SK-MEL-5 (cell line): ENCODE measurements at places on chromosomes 6 and 20. TPM values are rescaled to one million over a fixed set of nuclear protein-coding genes. Genes with fewer than 3 reads are reported as not detected.

DNA sequence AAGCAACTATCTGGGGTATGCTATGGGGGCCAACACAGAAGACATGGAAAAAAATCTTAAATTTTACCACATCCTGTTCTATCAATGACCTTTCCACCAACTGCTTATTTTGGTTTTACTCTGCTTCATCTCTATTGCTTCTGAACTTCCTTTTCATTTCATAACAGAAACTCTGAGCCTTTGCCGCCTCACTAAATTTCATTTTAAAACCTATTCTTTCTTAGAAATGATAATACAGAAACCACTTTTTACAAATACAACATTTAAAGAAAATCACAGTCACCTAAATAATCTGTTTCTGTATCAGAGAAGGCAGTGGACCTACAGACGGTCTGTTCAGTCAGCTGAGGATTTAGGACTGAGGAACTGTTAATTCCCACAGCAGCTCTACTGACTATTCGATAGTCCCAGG lies 117.5 kb downstream of the KCNQ5 start:
- DNase-seq, result no peak

DNA sequence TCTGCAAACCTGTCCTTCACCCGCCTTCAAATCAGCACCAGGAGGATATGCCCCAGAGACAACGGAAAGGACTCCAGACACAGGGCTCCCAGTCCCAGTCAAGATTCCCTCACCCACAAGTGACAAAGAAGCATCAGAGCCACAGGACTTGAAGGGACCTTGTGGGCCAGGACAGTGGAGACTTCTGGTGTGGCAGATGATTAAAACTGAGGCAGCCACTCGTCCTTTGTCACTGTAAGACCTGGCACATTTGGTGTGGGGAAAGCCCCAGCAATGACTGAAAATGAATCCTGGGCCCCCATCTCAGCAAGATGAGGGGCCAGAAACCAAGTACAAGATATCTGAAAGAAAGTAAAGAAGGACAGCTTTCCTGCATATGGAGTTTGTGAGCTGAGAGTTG lies 15.6 kb upstream of the GMPR start:
- no peak for DNase-seq

SIRPD gene
- total RNA-seq, result not detected in 2 replicates

DNA sequence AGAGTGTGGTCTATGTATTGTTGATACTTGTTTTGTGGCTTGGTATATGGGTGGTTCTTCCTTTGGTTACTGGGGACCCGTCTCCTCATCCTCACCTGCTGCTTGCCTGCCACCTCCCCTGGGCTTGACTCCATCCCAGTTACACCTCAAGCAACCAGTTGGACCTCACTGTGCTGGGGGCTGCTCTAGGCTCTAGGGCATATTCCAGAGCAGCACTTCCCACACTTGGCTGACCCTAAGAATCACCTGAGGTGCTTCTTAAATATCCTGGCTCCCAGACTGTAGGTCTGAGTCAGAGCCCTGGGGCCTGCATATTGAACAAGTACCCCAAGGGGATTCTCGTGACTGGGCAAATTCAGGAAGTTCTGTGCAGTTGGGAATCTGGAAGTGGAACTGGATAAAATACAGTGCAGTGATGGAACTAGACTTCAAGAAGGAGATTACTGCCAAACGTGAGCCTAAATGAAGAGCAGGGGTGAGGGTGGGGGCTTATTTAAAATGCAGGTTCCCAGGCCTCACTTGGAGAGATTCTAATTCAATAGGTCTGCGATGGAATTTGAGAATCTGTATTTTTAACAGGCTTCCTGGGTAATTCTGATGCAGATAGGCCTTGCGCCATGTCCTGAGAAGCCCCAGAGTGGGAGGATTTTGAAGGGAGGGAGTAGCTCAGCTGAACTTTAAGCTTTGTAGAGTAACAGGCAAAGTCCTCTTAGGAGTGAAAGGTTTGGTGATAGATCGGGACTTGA lies 7.6 kb downstream of the SPATS1 start:
- DNase-seq, result peak; percentile 37

TSBP1 gene
- total RNA-seq, result not detected in 2 replicates

DNA sequence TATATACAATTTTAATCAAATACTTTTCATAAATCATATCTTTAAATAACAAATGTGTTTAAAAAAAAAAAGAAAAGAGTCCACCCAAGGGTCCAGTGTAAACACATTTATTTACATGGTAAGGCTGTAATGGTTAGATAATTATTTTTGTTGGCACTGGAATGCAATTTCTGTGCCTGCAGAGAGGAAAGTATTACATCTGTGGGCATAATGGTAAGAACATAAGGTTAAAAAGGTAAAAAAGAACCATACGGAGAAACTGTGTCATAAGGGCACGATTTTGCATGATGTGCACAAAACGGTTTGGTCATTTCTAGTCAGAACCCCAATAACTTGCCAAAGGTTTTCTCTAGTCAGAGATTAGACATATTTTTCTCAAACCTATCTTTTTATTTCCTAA lies 54.3 kb downstream of the RWDD2A start:
- no peak for DNase-seq

GRCh38 chr6:40543776-40544175 lies 43.4 kb downstream of the LRFN2 start:
- DNase-seq, result no peak

DNA sequence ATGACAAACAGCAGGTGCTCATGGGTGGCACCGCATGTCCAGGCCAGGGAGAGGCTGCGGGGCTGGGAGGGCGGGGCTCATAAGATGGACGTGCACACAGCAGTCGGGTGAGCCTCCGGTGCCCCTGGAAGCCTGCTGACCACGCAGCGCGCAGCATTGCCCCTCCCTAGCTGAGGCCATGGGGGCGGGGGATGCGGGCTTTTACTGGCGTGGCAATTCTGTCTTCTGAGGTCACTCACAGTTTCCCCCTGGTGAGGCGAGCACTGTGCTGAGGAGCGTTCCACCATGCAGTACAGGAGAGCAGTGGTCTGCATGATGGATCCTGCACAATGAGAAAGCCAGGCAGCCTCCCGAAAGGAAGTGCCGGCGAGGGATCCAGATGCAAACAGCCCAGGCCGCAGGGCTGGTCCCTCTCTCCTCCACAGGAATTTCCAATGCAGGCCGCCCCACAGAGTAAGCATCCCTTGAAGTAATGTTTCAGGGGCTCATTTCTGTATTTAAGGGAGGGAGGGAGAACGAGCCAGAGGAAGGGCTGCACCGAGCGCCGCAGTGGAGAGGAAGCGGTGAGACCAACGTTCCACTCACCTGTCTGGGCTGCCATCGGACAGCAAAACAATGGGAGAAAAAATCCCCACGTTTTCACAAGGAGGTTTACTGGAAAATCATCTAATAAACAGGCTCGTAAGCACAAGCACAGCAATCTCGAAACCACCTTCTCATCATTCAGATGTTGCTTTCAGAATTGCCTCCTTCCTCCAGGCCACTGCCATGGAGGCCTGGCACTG lies 56.0 kb downstream of the IRF4 start:
- DNase-seq, result no peak

GRCh38 chr6:16409531-16410441 lies 171.4 kb downstream of the GMPR start:
- DNase-seq, result peak; percentile 87

DNA sequence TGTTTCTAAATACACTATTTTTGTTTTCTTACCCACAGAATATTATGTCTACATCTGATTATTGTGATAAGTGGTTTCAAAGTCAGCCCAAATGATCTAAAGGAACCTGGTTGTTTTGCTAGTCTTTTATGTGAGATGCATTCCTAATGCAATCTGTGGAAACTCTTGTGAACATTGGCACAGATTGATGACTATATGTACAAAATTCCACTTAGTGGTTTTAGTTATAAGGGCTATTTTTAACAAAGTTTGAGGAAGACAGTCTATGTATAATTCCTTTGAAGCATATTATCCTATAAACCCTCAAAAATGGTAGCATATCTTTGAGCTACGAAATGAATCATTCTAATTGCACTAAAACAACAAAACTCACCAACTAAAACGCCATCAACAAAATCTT lies 140.9 kb downstream of the GRIK2 start:
- no peak for DNase-seq

DNA sequence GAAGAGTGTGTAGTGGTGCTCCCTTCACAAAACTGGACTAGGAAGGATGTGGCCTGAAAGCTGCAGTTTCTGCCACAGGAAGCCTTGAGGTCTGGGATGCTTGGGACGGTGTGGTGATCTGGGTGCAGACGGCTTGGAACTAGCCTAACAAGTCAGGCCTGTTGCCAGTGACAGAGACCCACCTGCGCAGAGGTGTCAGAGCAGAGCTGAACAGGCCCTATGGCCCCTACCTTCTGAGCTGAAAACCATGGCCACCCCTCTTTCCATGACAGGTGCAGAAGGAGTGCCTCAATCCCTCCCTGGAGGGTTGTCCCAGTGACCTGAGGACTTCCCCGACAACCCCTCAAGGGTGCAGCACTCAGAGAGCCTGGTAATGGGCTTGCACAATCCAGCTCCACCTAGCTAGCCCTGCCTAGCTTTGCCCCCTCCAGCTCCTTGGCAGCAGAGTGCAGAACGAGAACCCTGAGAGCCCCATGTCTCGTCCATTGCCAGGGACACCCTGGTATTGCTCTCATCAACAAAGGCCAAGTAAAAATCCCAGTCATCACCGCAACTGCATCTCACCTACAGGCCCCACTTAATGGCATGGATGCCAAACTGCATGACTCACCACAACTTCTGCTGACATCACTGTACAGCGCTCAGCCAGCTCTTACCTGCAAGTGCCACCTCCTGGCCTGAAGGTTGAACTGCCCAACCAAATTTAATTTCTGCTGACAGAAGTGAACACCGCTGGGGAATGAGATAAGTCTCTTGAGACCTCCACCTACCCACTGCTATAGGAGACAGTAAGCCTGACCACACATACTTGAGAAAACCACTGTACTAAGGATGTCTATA lies 563.1 kb downstream of the TFAP2A start:
- no peak for DNase-seq

DNA sequence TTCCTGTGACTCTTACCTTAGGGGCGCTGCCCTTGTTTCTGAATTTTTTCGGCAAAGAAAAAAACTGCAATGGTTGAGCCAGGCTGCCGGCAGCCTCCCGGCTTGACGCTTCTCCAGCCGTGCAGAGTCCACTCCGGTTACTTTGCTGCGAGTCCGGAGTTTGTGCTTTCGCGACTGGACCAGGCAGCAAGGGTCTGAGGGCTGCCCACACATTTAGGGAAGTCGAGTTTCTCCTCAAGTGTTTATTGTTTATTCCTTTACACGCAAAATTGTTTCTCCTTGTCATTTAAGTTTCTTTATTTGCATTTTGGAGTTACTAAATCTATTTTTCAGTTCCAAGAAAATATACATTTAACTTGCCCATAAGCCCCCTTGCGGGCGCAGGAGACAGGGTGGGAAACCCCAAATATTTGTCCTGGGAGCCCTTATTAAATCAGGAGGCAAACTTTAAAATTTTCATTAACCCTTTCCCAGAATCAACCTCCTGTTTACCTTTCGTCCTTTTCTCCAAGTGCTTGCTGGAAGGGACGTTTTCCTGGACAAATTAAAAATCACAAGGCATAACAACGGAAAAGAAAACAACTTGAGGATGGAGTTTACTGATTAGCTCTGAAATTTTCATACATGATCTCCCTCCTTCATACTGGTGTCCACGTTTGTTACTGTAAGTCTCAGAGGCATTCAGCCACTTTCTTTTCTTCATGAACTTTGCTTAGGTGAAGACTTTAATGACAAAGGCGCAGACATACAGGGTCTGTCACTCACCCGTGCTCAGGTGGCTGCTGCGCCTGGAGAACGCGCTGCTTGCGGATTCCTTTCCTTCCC lies 1.7 kb upstream of the PDE10A start:
- DNase-seq, result no peak

MRAP2 gene
- total RNA-seq, result 0.18 and 0.67 TPM in 2 replicates

DNA sequence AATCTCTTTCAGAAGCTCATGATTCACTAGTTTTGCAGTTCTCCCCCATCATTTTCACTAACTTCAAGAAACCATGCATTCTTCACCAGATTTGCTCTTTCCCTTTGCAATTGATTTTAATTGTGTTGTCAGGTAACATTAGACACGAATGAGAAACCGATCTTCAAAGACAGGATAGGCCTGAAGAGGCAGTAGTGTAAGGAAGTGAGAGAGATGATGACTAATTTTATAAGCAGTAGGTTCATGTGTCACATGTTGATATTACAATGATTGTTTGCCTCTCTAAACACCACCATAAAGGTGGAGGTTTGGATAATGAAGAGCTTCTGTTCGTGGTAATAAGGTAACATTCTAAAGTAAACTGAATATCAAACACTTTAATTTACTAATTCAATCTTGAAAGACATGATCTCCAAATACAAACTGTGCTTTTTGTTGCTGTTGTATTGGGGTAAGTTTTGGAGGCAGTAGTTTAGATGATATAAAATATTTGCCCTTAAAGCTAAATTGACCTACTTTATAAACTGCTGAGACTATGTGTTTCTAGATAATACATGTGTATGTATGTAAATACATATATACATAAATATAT lies 207.2 kb downstream of the PHACTR1 start:
- no peak for DNase-seq

DNA sequence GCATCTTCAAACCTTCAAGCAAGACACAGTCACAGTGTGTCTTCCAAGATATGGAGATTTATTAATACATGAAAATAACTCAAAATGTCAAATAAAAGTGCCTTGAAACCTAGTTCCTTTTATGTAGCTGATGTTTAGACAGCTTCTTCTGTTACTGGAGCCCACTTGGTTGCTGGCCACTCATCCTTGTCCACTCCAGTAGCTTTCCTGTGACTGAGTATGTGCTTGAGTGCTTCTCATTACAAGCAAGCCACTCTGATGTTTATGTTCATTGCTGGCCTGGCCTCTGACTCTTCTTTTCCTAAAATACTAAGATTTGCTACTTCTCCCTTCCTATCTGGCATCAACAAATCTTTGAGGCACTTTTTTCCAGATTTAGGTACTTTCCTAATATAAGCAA lies 545.2 kb upstream of the MAN1A1 start:
- no peak for DNase-seq

KCTD20 gene
- total RNA-seq, result 83.0 and 89.0 TPM in 2 replicates

DNA sequence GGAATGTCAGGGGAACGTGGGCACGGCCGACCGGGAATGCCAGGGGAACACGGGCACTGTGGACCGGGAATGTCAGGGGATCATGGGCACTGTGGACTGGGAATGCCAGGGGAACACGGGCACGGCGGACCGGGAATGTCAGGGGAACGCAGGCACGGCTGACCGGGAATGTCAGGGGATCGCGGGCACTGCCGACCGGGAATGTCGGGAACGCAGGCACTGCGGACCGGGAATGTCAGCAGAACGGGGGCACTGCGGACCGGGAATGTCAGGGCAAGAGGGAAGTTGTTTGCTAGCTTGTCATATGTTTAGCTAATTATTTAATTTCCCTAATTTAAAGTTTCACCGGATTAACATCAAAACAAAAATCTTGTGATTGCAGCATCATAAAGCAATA lies 37.4 kb upstream of the BHLHE23 start:
- DNase-seq, result no peak

- no peak for DNase-seq
Measured at GRCh38 chr6:34028691-34029360, 117.1 kb downstream of the GRM4 start.

HLA-DQB1 gene
- 1.0 and 2.7 TPM in 2 replicates for total RNA-seq

- no peak for DNase-seq
Measured at GRCh38 chr6:157600807-157601206, 219.8 kb downstream of the ZDHHC14 start.

CTSA gene
- 447 and 457 TPM in 2 replicates for total RNA-seq
